Lung microvascular endothelial cell (primary cell): ENCODE measurements at places on chromosomes 16 and 17. TPM values are rescaled to one million over a fixed set of nuclear protein-coding genes. Genes with fewer than 3 reads are reported as not detected.

DNA sequence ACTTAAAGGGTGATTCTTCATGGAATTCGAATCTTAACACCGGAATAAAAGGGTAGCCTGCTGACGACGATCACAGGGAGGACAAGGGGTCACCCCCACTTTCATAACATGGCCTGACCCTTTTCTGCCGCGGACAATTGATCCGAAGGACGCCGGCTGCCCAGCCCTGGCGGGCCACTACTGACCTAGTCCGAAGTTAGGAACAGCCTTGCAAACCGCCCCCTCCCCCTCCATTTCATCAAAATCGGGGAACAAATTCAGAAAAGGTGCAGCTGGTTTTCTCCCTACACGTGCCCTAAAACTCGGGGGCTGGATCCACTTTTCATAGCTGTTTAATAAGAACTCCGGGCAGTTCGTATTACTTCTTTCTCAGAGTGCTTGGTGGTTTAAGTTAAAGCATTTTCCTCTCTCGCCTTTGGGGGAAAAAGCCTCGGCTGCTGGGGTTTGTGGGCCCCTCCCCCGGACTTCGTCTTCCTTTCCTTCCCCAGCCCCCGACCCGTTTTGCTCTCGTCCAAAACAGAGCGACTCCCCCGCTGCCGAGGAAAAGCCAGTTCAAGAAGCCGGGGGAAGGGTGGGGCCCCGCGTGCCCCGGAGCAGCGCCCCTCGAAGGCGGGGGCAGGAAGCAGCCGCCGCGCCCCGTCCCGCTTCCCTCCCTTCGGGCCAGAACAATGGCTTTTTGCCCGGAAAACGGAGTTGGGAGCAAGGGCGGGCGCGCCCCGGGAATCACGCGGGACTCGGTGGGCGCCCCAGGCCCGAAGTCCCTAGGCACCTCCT, 641 bp upstream of the CBX2 start:
- peak; percentile 55 for DNase-seq

- peak; percentile 89 for DNase-seq
These were observed at the start of gene RPAIN for GRCh38 chr17:5419959-5420653. Gene RPAIN, plus strand, starts transcription at chr17:5420182. Its CDS starts 29 bp downstream, at chr17:5420211.

DNA sequence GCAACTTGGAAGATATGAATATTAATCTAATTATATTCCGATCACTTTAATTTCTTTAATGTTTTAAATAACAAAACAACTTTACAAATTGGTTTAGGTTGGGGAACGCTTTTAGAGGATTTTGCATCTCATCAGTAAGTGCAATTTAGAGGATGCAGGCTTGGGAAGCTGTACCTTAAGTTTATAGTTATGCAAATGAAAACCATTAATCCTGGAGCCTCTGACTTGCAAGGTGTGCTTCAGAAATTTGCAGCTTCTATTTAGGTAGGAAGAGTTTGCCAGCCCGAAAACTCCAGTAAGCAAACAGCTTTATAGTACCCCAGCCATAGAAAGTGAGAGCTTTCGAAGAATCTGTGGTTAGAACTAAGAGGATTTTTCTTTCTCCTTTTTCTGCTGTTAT, 547.0 kb downstream of the MAF start:
- no peak for DNase-seq

- no peak for DNase-seq
These were observed 23.4 kb upstream of the JPT2 start for GRCh38 chr16:1654505-1655268.

DNA sequence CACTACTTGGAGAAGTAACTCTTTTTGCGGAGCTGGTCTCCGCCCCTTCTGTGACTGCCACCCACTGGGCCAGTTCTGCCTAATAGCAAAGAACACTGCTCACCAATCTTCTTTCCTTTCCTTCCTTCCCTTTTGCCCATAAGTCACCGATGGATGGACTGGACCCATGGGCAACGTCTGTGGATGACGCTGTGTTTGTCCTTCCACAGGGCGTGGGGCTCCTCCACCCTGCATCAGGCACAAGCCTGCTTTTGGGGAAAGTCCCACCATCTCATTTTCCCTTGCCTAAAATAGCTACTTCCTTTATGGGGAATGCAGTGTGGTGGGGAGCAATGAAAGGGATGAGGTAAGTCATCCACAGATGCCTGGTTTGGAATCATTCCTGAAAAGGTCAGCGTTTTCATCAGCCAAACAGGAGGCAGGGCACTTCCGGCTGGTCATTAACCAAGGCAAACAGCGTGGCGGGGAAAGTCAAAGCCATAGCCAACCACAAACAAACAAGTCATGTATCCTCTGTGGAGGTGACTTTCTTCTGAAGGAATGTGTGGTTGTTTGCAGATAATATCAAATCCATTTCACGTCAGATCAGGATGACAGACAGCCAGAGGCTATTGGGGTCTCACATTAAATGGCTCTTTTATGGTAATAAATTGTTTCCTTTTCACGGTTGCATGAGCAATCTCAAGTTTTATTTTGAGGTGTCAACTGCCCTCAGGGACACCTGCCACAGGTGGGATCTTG, 30.7 kb upstream of the MED9 start:
- DNase-seq: peak; percentile 98

Gene STAT3
- total RNA-seq: 61.5 and 80.0 TPM in 2 replicates

Gene KRT17
- 0.22 TPM in 1 of 2 replicates, not detected in the other for total RNA-seq

Gene HSD11B2
- total RNA-seq: not detected in 2 replicates

Gene CORO6
- 0.40 and 0.87 TPM in 2 replicates for total RNA-seq

Gene MT4
- total RNA-seq: not detected in 2 replicates

Gene PRSS22
- total RNA-seq: not detected in 2 replicates

Gene ACSM5
- 0.22 and 0.60 TPM in 2 replicates for total RNA-seq

Gene NUPR1
- total RNA-seq: 0.44 and 11.9 TPM in 2 replicates

Gene MYO15A
- total RNA-seq: under 0.01 and 0.22 TPM in 2 replicates
